Tibial artery (tissue), 4 donors: ENCODE measurements at places on chromosomes 11 and 22.

DNA sequence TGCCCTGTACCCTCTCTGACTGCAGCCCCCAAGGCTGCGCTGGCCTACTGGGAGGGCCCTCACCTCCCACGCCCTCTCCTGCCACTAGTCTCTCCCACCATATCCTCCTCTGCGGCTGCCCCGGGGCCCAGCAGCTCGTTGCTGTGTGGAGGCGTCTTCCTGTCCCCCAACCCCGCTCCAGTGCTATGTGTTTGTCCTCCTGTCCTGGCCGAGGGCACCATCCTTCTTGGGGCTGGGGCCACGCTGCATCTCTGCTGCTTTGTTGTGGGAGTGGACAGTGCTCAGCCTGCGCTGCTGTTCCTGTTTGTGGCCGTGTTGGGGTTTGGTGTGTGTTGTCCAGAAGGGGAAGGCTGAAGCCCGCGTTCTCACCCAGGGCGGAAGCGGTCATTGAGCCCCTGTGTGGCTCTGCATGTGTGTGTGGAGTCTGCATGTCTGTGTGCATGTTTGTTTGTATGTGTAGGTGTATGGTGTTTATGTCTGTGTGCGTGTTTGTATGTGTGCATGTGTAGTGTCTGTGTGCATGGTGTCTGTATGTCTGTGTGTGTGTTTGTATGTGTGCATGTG, 15.7 kb downstream of the TPCN2 start:
- no peak overlapping the region for H3K4me3 ChIP-seq
- H3K36me3 ChIP-seq: peaks cover 38% of the 10 kb centered on the region
- no peak for DNase-seq

DNA sequence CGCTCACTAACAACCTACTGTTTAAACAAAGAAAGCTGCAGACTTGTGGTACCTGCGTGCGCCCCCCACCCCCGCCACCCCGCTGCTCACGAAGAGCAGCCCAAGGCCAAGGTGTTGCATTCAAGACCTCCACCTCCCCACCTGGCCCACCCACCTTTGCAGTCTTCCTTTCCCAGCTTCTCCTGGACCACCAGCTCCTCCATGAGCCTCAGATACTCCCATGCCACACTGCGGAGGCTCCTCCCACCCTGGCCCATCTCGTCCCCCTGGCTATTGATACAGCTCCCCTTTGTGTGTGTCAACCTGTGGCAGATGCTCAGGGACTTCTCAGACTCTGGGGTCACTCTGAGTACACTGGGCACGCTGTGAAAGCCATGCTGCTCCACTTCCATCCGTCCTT, 3.9 kb downstream of the CDPF1 start:
- peaks cover 14% of the 10 kb centered on the region for H3K36me3 ChIP-seq
- H3K27ac ChIP-seq: no peak overlapping the region
- H3K4me3 ChIP-seq: no peak overlapping the region

DNA sequence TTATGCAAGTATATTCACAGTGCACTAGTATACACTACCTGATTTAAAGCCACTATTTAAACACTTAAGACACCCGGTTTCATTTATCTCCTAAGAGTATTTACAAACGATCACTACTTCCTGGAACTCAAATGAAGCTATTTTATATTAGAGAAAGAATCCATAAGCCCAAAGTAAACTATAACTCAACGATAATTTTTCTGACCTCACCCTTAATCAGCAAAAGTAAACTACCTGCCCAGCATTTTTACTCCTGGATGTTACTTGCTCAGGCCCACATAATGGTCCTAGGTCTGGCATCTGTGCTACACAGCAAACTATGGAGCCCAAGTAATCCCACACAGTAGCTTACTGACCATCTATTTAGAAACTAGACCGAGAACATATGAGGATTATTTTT, 33.4 kb downstream of the TSG101 start:
- H3K4me1 ChIP-seq: no peaks in the 10 kb centered on the region
- no peak for DNase-seq

DNA sequence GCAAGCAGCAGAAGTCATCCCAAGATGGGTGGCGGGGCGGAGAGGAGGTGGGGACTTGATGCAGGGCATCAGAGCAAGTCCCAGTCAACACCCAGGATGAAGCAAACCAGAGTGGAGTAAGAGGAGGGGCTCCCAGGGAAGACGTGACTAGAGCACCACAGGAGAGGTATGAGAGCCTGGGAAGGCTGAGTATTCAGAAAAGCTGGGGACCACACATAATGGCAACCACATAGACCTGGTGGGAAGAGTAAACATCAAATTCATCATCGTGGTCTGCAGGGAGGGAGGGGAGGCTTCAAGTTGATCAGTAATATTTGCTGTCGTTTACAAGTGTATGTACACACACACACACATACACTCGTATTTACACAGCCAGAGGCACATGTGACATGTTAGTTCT, 60.7 kb upstream of the CLTCL1 start:
- no peak overlapping the region for H3K4me3 ChIP-seq
- H3K27me3 ChIP-seq: no peaks in the 10 kb centered on the region
- H3K36me3 ChIP-seq: peaks cover 85% of the 10 kb centered on the region
- H3K4me1 ChIP-seq: no peaks in the 10 kb centered on the region
- DNase-seq: no peak

GRCh38 chr11:65958774-65959420, 2.6 kb upstream of the SART1 start:
- no peak overlapping the region for H3K27ac ChIP-seq
- peaks cover 30% of the 10 kb centered on the region for H3K27me3 ChIP-seq
- H3K4me1 ChIP-seq: peaks cover 6% of the 10 kb centered on the region

GRCh38 chr22:17949642-17950473, 74.5 kb downstream of the MICAL3 start:
- no peak overlapping the region for H3K4me3 ChIP-seq
- no peak for DNase-seq
- H3K4me1 ChIP-seq: peaks cover 24% of the 10 kb centered on the region

- no peaks in the 10 kb centered on the region for H3K4me1 ChIP-seq
- no peaks in the 10 kb centered on the region for H3K36me3 ChIP-seq
- no peak for DNase-seq
- H3K27ac ChIP-seq: no peak overlapping the region
These were observed 39.3 kb downstream of the DENND5A start for GRCh38 chr11:9225748-9226298.
